Daoy (cell line): ENCODE measurements at places on chromosomes 16 and 17.

- DNase-seq: peak; percentile 69
Measured at GRCh38 chr16:9008601-9009260, 45.0 kb upstream of the USP7 start.

DNA sequence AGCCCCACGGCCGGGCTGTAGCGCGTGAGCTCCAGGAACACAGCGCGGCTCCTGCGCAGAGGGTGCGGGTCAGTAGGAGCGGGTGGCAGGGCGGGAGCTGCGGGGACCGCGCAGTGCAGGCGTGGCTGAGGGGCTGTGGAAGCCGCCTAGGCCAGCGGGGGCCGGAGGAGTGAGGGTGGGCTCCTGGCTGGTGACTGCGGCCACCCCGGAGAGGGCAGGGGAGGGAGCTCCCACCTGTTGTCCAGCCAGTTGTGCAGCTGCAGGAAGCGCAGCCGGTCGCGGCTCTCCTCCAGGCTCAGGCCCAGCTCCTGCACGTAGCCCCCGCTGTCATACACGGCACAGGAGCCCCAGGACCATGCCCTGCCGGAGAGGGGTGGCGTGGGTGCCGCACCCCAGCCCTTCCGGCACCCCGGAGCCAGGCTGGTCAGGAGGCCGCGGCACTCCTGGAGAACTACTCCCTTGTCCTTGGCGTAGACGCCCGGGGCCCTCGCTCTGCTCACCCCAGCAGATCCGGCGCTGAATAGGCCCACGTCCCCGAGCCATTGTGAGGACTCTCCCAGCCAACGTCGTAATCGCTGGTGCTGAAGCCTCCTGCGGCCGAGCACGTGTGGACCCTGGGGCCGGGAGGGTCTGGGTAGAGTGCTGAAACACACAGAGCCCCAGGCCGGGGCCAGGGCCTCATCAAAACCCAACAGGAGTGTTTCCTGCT lies 43.9 kb downstream of the TSC2 start:
- DNase-seq: no peak

GRCh38 chr17:15250135-15250860 lies 14.8 kb downstream of the PMP22 start:
- DNase-seq: no peak

DNA sequence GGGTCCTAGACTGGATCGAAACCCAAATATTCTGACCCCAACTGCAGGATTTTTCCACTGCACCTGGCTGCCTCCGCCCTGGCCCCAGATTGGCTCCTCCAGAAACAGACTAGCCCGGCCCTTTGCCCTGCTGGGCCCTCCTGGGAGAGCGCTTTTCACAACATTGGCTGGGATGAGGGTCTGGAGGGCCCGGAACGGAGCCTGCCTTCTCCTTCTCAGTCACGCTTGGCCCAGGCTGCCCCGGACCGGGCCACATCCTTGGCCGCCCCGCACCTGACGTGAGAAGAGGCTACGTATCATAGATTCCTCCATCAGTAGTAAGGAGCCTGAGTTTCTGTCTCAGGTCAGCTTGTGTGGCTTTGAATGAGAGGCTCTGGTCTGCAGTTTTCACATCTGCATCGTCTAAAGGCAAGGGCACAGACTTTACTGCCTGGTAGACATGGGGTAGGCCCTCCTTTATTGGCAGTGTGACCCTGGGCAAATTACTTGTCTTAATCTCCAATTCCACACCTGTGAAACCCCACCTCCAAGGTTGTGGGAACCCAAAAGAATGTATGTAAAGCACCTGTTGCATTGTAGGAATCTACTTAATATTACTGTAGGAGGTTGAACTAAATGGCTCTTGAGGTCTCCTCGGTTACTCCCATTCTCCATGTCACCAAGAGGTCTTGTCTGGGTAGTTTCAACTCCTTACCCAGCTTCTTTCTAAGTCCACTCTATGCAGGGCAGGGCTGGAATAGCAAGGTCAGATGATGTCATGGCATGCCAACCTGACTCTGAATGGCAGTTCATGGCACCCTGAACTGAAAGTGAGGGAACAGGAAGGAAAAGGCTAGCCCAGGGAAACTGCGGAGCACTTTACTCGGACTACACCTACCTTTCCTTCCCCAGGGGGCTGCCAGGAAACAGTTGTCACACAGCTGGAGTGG lies 661 bp downstream of the LRRC3C start:
- DNase-seq: no peak

DNA sequence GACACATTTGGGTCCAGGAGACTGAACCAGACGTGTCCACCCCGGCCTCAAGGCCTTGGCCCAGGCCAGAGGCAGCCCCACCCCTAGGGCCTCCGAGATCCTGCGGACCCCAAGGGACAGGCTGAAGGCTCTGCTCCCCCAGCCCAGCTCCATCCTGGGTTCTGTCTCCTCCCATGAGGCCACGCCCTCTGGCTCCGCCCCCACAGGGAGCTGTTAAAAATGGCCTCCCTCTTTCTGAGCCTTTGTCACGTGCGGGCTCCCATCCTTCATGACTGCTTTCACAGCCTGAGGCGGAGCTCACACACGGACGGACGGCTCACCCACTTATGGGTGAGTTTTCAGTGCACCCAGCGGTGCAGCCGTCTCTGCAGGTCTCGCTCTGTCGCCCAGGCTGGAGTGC lies 6.5 kb upstream of the CACNA1H start:
- no peak for DNase-seq

GRCh38 chr16:57810197-57811031 lies 8.1 kb upstream of the KIFC3 start:
- DNase-seq: peak; percentile 89

DNA sequence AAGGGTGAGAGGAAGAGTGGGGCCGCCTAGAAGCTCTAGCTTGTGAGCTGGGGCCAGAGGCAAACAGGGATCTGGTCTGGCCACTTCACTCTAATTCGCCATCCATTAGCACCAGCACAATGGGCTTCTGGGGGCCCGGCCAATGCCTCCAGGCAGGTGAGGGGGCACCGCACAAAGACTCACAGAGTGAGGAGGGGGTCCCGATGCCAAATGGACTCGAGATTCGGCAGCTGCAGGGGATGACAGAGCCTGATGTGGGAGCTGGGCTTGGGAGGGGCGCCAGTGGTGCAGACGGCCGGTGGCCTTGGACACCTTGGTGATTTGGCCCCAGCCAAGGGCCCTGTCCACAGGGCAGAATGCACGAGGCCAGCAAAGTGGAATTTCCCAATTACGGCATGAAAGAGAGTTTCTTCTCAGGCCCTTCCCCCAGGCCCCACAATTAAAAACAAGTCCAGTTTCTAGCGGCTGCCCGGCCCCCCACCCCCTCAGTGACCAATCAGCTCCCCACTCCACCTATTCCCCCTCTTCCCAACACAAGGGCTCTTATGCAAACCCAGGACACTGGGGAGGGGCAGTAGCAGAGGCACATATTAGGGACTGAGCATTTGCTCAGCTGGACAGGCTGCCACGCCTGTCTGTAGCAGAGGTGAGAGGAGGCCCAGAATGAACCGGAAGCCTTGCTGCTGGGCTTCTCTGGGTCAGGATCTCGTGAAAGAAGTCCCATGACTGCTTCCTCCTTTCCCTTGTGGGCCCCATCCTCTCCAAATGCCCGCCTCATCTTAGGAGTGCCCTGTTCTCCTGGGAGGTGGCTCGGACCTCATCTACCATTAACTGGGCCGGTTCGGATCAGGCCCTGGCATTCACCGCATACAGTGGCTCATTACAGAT lies 39.4 kb upstream of the MTSS2 start:
- DNase-seq: no peak

GRCh38 chr17:60157487-60158040 lies 7.8 kb downstream of the CA4 start:
- DNase-seq: no peak

DNA sequence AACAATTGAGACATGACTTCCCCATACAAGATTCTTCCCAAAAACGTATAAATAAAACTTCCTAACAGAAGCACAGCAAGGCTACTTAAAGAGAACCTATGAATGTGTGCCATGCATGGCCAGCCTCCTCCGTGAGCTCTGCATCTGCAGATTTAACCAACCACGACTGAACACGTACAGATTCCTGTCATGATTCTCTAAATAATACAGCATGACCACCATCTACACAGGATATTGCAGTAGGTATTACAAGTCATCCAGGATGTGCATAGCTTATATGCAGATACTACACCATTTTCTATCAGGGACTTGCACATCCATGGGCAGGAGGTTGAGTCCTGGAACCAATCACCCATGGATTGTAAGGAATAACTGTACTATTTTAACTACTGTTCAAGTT lies 1.4 kb upstream of the QRICH2 start:
- no peak for DNase-seq

DNA sequence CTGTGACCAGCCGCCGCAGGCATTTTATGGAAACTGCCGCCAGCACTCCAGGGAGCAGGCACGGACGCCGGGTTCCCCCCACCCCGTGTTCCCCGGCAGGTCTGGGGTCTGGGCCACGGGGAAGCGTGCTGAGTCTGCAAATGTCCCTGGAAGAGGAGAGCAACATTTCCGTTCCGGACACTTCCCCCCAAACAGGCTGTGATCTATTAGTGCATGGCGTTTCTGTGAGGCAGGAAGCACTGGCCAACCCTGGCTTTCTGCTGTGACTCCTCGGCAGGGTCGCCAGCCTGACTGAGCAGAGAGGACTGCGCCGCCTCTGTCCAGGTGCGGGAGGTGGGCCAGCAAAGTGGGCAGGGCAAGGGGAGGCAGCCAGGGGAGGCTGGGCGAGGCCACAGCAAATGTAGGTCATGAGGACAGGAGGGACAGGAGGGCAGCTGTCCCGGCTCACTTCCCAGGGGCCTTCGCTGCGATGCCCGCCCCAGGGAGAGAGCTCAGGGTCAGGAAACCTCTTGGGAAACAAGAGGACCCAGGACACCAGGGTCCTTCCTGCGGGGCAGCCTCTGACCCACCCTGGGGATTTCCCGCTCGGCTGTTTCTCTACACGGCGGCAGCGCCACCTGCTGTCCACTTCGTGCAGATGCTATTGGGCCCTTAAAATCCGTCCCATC lies 9.5 kb downstream of the FOXF1 start:
- peak; percentile 66 for DNase-seq

- DNase-seq: no peak
Measured at GRCh38 chr17:7856011-7856810, 1.1 kb downstream of the NAA38 start.

DNA sequence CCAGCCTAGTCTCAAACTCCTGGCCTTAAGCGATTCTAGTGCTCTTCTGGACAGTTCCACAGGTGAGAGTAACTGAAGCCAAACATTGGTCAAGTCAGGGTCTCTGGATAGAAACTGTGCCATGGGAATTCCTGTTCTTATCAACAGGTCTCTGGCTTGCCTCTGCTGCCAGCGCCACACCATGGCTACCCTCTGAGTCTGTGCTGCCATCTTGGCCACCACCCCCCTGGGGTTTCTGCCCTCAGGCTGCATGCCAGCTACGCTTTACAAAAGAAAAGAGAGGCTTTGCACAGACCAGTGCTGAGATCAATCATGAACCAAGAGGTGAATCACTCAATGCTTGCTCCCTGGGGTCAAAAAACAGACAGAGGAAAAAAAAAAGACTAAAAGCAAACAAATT lies 24.4 kb upstream of the CREBBP start:
- DNase-seq: no peak

DNA sequence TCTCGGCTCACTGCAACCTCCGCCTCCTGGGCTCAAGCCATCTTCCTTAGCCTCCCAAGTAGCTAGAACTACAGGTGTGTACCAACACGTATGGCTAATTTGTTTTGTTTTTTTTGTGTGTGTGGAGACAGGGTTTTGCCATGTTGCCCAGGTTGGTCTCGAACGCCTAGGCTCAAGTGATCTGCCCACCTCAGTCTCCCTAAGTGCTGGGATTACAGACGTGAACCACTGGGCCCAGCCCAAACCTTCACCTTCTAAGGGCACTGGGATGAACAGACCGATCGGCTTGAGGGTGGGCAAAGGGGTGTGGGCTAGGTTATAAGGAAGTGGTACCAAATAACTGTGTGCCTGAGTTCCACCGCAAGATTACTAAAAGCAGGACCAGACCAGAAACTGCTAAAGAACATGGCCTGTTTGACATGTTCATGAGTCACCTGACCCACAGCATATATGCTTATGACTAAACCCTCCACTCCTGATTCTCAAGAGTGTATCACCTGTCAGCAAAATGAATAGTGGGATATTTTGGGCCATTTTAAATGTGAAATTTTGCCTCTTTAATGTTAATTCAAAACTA lies 8.1 kb downstream of the TMEM97 start:
- DNase-seq: no peak

- DNase-seq: no peak
Measured at GRCh38 chr16:50762241-50762640, 20.4 kb downstream of the CYLD start.

DNA sequence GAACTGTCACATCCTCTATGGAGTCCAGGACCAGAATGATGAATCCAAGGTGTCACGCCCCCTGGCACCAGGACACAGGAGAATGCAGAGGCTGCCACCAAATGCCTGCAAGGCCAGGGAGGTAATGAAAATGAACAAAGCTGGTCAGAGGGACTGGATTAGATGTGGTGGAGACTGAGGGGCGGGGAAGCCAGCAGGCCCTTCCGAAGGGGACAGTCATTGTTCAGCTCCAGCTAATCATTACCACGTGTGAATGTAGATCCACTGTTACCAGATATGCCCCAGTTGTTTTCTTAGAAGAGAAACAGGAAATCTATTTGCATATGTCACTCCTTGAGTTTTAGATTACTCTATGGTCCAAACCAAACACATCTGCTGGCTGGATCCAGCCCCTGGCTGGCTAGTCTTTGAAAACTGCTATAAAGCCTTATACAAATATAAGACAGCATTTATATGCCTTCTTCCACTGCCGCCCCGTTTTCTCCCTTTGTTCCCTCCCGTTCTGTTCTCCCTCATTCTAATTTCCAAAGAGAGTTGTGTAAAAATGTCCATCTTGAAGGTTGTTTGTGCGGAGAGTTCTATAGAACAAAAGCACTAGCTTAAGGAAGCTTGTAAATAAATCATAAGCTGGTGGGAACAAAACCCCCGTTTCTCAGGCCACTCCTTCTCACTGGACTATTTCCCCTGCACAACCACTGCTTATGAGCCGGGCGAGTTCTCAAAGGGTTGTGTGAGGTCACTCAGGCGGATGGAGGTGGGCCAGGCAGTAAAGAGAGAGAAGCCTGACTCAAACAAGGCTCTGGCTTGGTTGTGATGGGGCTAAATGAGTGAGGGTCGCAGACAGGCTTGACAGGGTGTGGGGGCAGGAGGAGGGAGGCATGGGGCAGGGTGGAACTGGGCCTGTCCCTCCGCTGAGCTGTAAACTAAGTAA lies 14.2 kb downstream of the CRYM start:
- DNase-seq: peak; percentile 13

GRCh38 chr16:31064882-31065461 lies 9.1 kb downstream of the ZNF668 start:
- peak; percentile 79 for DNase-seq
